COR-L47 (cell line): ENCODE measurements at places on chromosomes 6 and 20.

GRCh38 chr20:6100246-6100645 lies 22.6 kb downstream of the FERMT1 start:
- no peak for DNase-seq

GRCh38 chr20:42701948-42702347 lies 487.8 kb downstream of the PTPRT start:
- DNase-seq = no peak

DNA sequence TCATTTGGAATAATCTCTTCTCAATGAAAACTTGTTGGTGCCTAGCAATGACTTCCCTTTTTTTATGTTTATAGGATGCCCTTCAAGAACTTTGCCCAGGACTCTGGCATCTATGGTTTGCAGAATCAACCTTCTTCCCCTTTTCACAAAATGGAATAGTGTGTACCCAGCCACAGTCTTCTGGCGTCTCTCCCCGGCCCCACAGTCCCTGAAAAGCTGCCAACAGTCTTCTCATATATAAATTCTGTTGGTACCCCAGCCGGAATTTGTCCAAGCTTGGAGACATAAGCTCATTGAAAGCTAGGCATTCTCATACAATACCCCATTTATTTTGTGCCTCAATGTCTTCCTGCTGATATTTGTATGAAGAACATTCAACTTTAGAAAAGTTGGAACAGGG lies 26.4 kb upstream of the MCM3 start:
- DNase-seq = no peak

DNA sequence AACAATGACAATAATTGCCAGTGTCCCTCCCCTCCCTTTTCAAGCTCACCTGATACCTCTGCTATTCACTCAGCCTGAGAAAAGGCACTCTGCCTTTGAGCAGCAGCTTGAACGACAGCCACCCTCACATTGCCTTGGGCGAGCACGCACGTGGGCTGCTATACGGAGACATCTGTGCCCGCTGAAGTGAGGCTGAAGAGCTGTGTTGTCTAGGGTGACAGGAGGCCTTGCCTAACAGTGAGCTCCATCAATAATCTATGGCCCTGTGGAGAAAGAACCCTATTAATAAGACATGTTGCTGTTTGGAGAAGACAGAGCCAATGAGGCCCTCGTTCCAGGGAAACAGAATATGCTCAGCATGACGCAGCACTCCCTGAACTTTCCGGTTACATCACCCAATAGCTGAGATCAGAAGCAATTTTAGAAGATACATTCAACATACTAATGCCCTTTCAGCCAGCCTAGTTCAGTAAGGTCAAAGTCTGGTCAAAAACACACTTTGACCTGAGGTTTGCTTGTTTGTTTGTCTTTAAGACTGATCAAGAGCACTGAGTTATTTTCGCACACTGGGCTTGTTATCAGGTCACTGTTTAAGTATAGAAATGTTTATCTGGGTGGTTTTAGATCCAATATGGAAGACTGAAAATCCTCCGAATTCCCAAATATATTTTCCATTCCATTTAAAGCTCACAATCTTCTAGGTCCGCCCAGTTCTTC lies 30.6 kb downstream of the RBM24 start:
- no peak for DNase-seq
